ENCODE measurements at places on chromosomes 2 and 18. TPM values are rescaled to one million over a fixed set of nuclear protein-coding genes. Genes with fewer than 3 reads are reported as not detected.

The DOK6 gene
- total RNA-seq: not detected

The PROC gene
- total RNA-seq: not detected

The FAM161A gene
- 6.7 TPM for total RNA-seq

The GPR75 gene
- 2.7 TPM for total RNA-seq

The UCN gene
- total RNA-seq: 6.7 TPM

DNA sequence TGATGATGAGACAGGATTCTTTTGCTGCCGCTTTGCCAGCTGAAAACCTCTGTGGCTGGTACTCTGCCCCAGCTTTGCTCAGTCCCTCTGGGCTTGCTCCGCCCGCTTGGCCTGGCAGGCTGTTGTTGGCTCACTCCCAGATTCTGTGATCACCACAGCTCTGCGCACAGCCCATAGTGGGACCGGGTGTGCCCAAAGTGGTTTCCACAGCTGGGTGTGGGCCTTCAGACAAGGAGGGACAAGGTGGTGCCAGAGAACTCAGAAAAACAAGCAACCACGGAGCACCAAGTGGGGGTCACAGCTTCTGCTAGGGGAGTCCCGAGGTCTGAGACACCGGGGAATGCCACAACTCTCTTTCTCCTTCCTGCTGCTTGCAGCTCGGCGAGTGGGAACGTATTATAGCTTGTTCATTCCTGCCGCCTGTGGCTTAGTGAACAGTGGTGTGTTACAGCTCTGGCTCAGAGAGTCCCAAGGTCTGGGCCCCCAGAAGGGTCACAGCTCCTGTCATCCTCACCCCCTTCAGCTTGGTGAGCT, 9.2 kb upstream of the KYNU start:
- no peak overlapping the region for H3K4me3 ChIP-seq
- peak overlapping the region; percentile 42 for H3K27ac ChIP-seq
- no peaks in the 10 kb centered on the region for H3K36me3 ChIP-seq
- no peaks in the 10 kb centered on the region for H3K27me3 ChIP-seq
- peaks cover 21% of the 10 kb centered on the region for H3K4me1 ChIP-seq
- peak; percentile 53 for DNase-seq

DNA sequence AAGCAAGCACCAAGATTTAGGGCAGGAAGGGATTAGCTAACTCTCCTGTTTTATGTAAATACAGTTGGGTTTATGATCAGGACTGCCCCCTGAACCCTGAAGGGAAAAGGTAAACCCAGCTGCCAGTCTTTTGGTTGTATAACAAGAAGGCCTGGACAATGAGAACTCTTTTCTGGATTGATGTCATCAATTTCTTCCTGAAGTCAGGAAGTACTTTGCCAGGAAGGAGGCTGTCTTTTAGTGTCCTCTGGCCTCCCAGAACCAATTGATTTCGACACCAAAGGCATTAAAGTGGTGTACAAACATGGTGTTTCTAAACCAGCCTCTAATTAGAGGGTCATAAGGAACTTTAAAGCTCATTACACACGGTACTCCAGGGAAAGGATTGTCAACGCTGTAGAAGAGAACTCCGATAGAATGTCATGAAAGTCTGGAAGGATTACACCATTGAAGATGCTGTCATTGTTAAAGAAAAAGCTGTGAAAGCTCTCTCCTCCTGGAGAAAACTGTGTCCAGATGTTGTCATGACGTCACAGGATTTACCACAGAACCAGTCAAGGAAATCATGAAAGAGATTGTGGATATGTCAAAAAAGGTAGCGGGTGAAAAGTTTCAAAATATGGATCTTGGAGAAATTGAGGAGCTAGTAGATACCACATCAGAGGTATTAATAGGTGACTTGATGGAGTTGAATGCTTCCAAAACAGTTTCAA, 78.8 kb downstream of the ANKRD12 start:
- H3K4me3 ChIP-seq: no peak overlapping the region
- no peaks in the 10 kb centered on the region for H3K27me3 ChIP-seq
- no peak for DNase-seq
- H3K4me1 ChIP-seq: no peaks in the 10 kb centered on the region
- H3K36me3 ChIP-seq: peaks cover 85% of the 10 kb centered on the region

- H3K27ac ChIP-seq: no peak overlapping the region
- DNase-seq: no peak
- H3K4me3 ChIP-seq: no peak overlapping the region
- no peaks in the 10 kb centered on the region for H3K27me3 ChIP-seq
- no peaks in the 10 kb centered on the region for H3K4me1 ChIP-seq
Measured at GRCh38 chr18:28963481-28963880, 786.6 kb upstream of the CDH2 start.

GRCh38 chr2:238168196-238169047, 9.7 kb downstream of the ERFE start:
- H3K4me3 ChIP-seq: no peak overlapping the region
- H3K4me1 ChIP-seq: peaks cover 42% of the 10 kb centered on the region

GRCh38 chr18:10051877-10052631, 138.2 kb downstream of the VAPA start:
- H3K4me1 ChIP-seq: no peaks in the 10 kb centered on the region
- peak; percentile 42 for DNase-seq
- no peak overlapping the region for H3K4me3 ChIP-seq
- H3K27ac ChIP-seq: peak overlapping the region; percentile 62

DNA sequence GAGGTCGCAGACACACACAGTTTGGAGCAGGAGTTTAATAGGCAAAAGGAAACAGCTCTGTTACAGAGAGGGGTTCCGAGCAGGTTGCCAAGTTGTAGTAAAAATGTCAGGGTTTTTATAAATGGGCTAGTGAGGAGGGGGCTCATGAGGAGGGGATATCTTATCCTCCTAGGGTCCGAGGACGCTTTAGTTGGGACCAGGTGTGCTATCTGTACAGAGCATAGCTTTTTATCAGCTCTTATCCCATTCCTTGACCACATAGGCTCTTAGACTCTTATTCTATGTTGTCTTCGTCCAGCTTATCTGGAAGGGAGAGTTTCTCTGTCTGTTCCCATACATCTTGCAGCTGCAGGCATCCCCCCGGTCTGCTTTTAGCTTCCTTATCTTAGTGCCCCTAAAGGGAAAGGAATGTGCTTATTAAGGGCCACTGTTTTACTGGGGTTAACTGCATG, 44.7 kb downstream of the PDK1 start:
- DNase-seq: no peak
- H3K27ac ChIP-seq: no peak overlapping the region
- H3K4me3 ChIP-seq: no peak overlapping the region
- no peaks in the 10 kb centered on the region for H3K27me3 ChIP-seq

DNA sequence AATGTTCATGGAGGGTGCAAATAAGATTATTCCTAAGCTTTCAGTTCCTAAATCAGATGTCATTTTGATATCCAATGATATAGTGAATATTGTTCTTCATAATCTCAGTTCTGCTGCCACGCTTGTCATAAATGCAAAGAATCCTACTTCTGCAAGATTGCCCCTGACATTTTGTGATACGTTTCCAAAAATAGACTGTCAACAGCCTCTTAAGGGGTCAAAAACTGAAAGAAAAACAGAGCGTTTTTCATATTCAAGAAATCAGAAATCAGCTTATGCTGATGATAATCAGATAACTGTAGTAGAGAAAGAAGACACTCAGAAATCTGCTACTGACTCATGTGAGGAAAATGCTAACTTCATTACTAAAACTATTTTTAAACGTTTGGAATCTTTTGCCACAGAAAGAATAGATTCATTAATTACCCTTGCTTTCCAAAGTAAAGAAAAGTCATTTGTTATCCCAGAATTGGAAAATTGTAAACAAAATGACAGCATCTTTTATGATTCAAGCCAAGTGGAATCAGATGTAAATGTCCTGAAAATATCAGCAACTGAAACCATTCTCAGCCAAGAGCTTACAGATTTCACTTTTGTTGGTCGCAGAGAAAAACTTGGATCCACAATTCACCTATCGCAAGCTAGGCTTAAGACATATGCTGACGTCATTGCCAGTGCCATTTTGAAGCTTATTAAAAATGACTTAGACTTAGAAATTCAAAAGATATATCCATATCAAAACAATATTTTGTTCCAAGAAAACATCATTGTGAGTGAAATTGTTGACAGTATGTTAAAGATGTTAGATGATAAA, 55.1 kb downstream of the FSIP2 start:
- H3K4me3 ChIP-seq: no peak overlapping the region
- no peaks in the 10 kb centered on the region for H3K4me1 ChIP-seq
- no peak overlapping the region for H3K27ac ChIP-seq
- H3K27me3 ChIP-seq: no peaks in the 10 kb centered on the region

DNA sequence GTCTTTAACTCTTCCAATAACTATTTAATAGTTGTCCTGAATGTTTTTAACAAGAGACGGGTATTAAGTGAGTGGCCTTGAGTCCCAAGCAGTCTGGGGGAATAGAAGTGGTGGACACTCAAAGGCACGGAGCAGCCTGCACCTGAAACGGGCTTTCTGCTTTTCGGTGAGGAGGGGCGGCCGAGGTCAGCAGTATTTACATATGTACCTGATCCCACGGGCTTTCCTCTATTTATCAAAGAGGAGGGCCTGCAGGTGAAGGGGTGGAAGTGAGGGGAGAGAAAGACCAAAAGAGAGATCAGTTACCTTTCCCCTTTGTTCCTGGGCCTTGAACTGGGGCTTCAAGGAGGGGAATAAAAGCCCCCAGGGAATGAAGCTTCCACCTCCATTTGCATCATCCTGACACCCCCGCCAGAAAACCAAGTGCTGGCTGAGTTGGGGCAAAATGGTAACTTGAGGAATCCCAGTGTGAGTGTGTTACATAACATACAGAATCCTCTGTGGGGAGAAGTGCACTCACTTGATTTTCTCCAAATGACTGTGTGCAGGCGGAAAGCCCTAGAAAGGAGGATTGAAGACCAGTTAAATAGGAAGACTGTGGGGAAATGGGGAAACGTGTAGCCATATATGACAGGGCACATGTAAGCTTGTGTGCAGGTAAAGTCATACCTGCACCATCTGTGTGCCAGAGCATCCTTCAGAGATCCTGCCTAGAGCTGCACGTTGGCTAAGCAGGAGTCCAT, 12.4 kb downstream of the POU3F3 start:
- H3K4me1 ChIP-seq: no peaks in the 10 kb centered on the region
- peaks cover 96% of the 10 kb centered on the region for H3K27me3 ChIP-seq
- H3K36me3 ChIP-seq: no peaks in the 10 kb centered on the region
- no peak overlapping the region for H3K4me3 ChIP-seq
- DNase-seq: no peak
- H3K27ac ChIP-seq: no peak overlapping the region

DNA sequence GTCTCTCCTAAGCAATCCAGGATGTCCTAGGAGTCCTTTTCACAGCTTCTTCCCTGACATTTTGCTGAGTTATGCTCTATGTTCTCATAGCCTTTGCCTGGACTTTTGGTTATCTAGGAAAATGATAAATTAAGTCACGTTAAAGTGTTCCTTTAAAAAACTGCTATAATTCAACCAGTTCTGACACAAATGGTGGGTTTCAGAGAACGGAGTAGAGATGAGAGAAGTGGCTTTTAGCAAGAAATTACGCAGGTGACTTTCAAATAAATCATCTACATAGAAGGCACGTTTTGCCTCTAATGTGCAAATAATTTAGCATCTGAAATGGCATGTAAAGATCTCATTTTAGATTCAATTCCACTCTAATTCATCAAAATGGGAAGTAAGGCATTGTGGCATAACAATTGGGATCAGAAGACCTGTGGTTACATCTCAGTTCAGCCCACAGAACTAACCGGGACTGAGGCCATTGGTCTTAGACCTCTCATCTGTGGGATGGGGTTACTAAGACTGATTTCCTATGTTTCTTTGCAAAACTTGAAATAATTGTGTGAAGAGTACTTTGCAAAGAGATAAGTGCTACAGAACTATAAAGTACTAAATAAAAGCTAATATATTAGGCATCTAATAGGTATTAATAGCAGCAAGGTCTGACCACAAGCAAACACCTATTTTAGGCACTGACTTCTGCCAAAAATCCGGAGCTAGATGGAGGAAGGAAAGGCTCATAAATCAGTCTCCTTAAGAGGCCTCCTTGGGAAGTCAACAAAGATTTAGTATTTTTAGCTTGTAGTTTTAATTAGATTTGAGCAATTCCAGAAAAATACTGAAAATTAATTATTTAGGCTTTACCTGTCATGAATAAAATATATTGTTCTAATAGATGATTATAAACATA, 211.4 kb downstream of the PIEZO2 start:
- H3K27me3 ChIP-seq: no peaks in the 10 kb centered on the region
- DNase-seq: no peak
- H3K4me1 ChIP-seq: peaks cover 5% of the 10 kb centered on the region
- no peak overlapping the region for H3K27ac ChIP-seq
- H3K4me3 ChIP-seq: no peak overlapping the region

Data from stomach (tissue), 19 donors.